Activated naive CD8-positive, alpha-beta T cell treated with anti-CD3 and anti-CD28 coated beads, Interleukin-2, amount 10 ng/mL, durations not matched to agents 7 days and 5 days (primary cell): ENCODE measurements at places on chromosomes 7 and 10. TPM values are rescaled to one million over a fixed set of nuclear protein-coding genes. Genes with fewer than 3 reads are reported as not detected.

DNA sequence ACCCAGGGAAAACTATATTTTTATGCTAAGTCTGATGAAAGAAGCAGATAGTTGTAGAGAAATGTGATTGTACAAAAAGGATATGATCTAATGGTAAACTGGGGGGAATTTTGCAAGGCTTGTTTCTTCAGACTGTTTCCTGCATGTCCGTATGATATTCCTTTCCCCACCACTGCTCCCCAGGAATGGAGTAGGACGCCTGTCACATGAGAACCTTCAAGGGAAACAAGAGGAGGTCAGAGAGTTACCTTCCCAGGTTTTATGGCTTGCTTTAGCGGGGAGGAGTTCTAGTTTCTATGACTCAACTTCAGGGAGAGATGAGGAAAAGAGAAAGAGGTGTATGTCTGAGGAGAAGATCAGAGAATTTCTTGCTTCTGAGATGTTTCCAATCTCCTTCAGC lies 16.4 kb upstream of the ITPRID1 start:
- no peak overlapping the region for H3K27ac ChIP-seq
- DNase-seq, result no peak
- H3K4me3 ChIP-seq, result no peak overlapping the region
- no peaks in the 10 kb centered on the region for H3K36me3 ChIP-seq
- no peaks in the 10 kb centered on the region for H3K27me3 ChIP-seq

GRCh38 chr7:45367026-45367425 lies 207.1 kb upstream of the ADCY1 start:
- DNase-seq, result no peak
- no peak overlapping the region for H3K27ac ChIP-seq
- no peaks in the 10 kb centered on the region for H3K36me3 ChIP-seq
- H3K4me3 ChIP-seq, result no peak overlapping the region
- H3K4me1 ChIP-seq, result no peaks in the 10 kb centered on the region

- H3K27me3 ChIP-seq, result no peaks in the 10 kb centered on the region
- H3K27ac ChIP-seq, result no peak overlapping the region
- H3K4me3 ChIP-seq, result no peak overlapping the region
- no peak for DNase-seq
- no peaks in the 10 kb centered on the region for H3K36me3 ChIP-seq
- no peaks in the 10 kb centered on the region for H3K4me1 ChIP-seq
These were observed 21.0 kb upstream of the LRRC17 start for GRCh38 chr7:102891693-102892261.

DNA sequence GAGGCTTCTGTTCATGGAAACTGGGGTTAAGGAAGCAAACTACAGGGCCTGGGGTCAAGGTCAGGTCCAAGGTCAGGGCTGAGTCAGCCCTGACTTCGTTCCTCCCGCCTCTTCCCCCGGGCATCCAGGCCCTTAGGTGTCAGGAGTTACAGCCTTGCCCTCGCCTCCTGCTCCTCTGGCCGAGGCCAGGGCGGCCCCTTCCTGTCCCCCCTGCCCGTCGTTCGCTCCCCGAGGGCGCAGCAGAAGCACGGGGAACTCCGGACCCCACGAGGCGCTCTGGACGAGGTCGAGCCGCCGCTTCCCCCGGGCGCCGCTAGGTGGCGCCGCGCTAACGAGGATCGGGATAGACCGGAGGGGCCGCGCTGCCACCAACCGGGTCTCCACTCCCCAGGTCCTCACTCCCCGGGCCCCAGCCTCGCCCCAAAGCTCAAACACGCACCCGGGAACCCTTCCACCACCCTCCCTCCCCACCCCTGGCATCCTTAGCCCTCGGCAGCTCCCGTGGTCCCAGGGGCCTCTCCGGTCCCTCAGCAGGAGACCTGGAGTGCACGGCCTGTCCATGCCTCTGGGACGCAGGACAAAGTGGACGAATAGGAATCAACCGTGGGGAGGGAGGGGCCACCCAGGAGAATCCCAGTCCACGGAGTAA lies 59.2 kb upstream of the MYL10 start:
- no peaks in the 10 kb centered on the region for H3K27me3 ChIP-seq
- no peak overlapping the region for H3K4me3 ChIP-seq
- H3K36me3 ChIP-seq, result no peaks in the 10 kb centered on the region
- H3K4me1 ChIP-seq, result peaks cover 5% of the 10 kb centered on the region
- DNase-seq, result peak; percentile 90
- no peak overlapping the region for H3K27ac ChIP-seq

- no peaks in the 10 kb centered on the region for H3K36me3 ChIP-seq
- no peaks in the 10 kb centered on the region for H3K4me1 ChIP-seq
- no peak overlapping the region for H3K27ac ChIP-seq
- H3K4me3 ChIP-seq, result no peak overlapping the region
These were observed 93.1 kb downstream of the GLI3 start for GRCh38 chr7:42143711-42144600.

- H3K27ac ChIP-seq, result no peak overlapping the region
- H3K27me3 ChIP-seq, result no peaks in the 10 kb centered on the region
- DNase-seq, result no peak
- peaks cover 3% of the 10 kb centered on the region for H3K36me3 ChIP-seq
- no peak overlapping the region for H3K4me3 ChIP-seq
These were observed 160.7 kb downstream of the MAD1L1 start for GRCh38 chr7:2072042-2072441.

DNA sequence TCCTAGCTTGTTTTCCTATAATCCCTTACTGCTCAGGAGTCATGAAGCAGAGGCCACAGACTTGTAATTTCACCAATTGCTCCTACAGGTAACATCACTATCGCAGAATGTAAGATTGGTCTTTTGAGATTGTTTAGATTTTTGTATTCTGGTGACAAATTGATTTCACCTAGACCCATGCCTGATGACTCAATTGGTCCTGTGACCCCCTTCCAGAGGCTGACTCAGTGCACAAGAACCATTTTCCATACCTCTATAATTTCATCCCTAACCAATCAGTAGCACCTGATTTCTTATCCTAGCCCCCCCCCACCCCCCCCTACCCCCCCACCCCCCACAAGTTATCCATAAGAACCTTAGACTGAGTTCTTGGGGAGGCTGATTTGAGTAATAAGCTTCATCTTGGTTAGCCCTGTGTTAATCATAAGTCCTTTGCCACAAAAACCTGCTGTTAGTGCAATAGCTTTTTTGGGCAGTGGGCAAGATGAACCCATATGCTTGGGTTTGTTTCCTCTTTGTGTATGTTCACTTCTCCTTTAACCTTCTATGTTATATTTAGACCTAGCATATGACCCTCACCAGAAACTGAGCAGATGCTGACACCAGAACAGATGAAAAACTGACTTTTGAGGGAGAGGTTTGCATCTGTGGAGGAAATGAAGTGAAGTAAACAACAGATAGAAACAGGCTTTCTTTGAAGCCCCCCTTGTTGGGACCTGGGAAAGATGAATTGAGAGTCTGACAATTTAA lies 187.1 kb downstream of the KIF20B start:
- no peaks in the 10 kb centered on the region for H3K36me3 ChIP-seq
- no peaks in the 10 kb centered on the region for H3K4me1 ChIP-seq
- H3K4me3 ChIP-seq, result no peak overlapping the region
- DNase-seq, result no peak
- H3K27ac ChIP-seq, result no peak overlapping the region

- peak overlapping the region; percentile 76 for H3K4me3 ChIP-seq
- DNase-seq, result no peak
- no peaks in the 10 kb centered on the region for H3K27me3 ChIP-seq
- peaks cover 19% of the 10 kb centered on the region for H3K36me3 ChIP-seq
- peaks cover 28% of the 10 kb centered on the region for H3K4me1 ChIP-seq
These were observed 27.0 kb downstream of the TASOR2 start for GRCh38 chr10:5711642-5712041.

DNA sequence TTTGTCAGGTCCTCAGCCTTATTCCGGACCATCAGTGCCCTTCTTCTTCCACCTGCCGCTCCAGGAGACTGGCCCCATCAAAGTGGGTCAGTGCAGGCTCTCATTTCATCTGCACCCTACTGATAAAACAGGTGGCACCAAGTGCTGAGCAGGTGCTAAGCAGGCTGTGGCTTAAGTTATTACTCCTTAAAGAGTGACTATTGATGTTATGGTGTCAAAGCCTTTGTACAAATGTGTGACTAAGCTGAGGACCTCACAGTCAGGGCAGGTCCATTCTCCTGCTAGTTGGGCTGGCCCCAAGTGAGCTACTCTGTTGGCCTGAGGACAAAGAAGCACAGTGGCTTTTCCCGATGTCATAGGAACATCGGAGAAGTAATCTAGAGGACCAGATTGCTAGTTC lies 11.2 kb upstream of the CALD1 start:
- no peaks in the 10 kb centered on the region for H3K36me3 ChIP-seq

DNA sequence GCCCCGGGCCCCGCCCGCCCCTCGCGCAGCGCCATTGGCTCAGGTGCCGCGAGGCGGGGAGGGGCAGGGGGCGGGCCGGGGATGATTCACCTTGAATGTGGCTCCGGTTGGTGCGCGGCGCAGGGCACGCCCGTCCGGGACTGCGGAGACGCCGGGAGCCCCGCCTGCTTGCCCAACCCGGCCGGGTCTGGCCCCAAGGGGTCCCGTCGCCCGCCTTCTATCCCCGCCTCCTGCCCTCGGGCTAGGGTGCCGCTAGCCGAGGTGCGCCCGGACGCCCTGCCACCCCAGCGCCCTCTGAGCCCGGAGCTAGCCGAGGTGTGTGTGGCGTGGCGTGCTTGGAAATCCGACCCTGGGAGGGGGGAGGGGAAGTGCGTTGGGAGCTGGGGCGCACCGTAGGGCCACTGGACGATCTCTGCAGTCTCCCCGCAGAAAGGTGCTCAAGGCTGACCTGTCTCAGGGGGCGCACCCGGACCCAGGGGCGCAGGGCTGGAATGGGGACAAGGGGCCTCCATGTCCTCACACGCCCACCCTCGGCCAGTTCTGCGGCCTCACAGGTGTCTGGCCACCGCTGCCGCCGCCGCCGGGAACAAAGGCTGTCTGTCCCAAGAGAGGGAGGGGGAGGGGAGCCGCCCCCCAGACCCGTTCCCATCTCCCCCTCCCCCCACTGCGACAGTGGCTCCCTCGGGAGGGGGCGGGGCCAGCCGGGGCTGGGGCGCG lies 168.9 kb downstream of the NRF1 start:
- H3K4me1 ChIP-seq, result peaks cover 29% of the 10 kb centered on the region
- peak overlapping the region; percentile 67 for H3K4me3 ChIP-seq
- peak; percentile 71 for DNase-seq
- peaks cover 72% of the 10 kb centered on the region for H3K27me3 ChIP-seq

DNA sequence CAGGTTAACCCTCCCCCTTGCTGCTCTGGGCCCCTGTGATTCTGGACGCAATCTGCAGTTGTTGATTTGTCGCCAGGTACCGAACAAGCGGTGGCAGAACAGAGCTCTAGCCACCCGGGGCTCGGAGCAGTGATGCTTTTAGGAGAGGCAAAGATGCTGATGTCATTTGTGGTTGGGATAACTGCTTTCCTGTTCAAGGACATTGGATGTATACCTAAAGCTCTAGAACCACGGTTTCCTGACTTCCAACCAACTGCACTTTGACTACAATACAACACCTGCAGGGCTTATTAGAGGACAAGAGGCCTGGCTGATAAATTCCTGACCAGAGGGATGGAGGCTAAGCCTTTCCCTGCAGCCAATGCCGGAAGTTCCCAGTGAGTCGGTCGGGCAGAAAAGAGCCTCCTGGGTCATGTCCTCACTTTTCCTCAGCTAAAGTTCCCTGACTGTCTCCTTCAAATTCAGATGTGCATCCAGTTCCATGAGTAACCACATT lies 6.5 kb upstream of the RBM20 start:
- no peak overlapping the region for H3K4me3 ChIP-seq
- H3K4me1 ChIP-seq, result peaks cover 11% of the 10 kb centered on the region
- H3K36me3 ChIP-seq, result no peaks in the 10 kb centered on the region
- no peak for DNase-seq
- peaks cover 40% of the 10 kb centered on the region for H3K27me3 ChIP-seq
- H3K27ac ChIP-seq, result no peak overlapping the region

DNA sequence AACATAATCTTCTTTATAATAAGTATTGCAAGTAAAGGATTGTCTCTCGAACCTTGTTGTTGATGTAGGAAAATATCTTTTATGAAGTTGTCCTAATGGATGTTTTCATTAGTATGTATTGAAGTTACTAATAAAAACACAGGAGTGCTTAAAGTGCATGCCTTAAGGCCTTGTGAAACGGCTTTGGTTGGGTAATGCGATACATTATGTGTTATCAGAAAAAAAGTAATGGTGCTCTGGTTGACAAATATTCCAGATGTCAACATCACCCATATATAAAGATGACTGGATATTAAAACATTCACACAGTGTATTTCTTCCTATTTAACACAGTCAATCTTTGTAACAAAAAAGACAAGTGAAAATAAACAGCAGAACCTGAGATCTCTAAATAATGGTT lies 310.7 kb downstream of the PRKG1 start:
- no peak overlapping the region for H3K27ac ChIP-seq
- no peak overlapping the region for H3K4me3 ChIP-seq
- no peaks in the 10 kb centered on the region for H3K36me3 ChIP-seq
- H3K4me1 ChIP-seq, result no peaks in the 10 kb centered on the region
- H3K27me3 ChIP-seq, result no peaks in the 10 kb centered on the region
- DNase-seq, result no peak

- peaks cover 17% of the 10 kb centered on the region for H3K27me3 ChIP-seq
- H3K4me3 ChIP-seq, result peak overlapping the region; percentile 80
- H3K36me3 ChIP-seq, result peaks cover 10% of the 10 kb centered on the region
- peaks cover 42% of the 10 kb centered on the region for H3K4me1 ChIP-seq
These were observed 250.2 kb downstream of the ELFN1 start for GRCh38 chr7:1920266-1920681.

DNA sequence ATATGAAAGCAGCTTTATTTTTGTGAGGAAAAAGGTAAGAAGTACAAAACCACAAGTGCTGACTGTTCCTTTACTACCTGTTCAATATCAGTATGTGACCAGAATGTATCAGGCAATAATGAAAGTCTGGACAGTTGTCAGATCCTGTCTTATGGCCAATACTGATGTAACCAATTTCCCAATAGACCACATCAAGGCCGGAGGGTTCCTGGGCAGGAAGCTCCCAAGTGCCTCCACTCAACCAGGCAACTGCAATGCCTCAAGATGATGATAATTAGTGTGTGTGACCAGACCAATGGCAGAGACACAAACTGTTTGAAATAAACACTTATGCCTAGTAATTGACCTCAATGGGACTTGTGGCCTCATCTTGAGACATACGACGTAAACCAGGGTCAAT lies 149.4 kb upstream of the ASAH2 start:
- no peak for DNase-seq
- H3K4me3 ChIP-seq, result no peak overlapping the region
- H3K36me3 ChIP-seq, result peaks cover 14% of the 10 kb centered on the region
- H3K4me1 ChIP-seq, result peaks cover 6% of the 10 kb centered on the region
- H3K27ac ChIP-seq, result no peak overlapping the region

GRCh38 chr10:33330543-33331378 lies 3.7 kb downstream of the NRP1 start:
- no peaks in the 10 kb centered on the region for H3K36me3 ChIP-seq
- H3K27me3 ChIP-seq, result peaks cover 47% of the 10 kb centered on the region

- H3K27ac ChIP-seq, result no peak overlapping the region
- H3K4me3 ChIP-seq, result no peak overlapping the region
- no peaks in the 10 kb centered on the region for H3K27me3 ChIP-seq
- H3K4me1 ChIP-seq, result no peaks in the 10 kb centered on the region
These were observed 49.9 kb upstream of the TMEM26 start for GRCh38 chr10:61503051-61503450.

- DNase-seq, result no peak
- H3K36me3 ChIP-seq, result no peaks in the 10 kb centered on the region
- peaks cover 13% of the 10 kb centered on the region for H3K4me1 ChIP-seq
- H3K27me3 ChIP-seq, result peaks cover 23% of the 10 kb centered on the region
These were observed 12.2 kb upstream of the DUSP5 start for GRCh38 chr10:110485541-110485940.

- DNase-seq, result no peak
- H3K4me1 ChIP-seq, result peaks cover 30% of the 10 kb centered on the region
- H3K4me3 ChIP-seq, result peak overlapping the region; percentile 94
- peak overlapping the region; percentile 97 for H3K27ac ChIP-seq
These were observed 1.2 kb downstream of the ZNF33B start for GRCh38 chr10:42637142-42637541.

ANKRD1 gene
- total RNA-seq, result not detected

FZD8 gene
- total RNA-seq, result 0.28 TPM

SEMA3A gene
- total RNA-seq, result 3.3 TPM

MOGAT3 gene
- total RNA-seq, result not detected

FXYD4 gene
- not detected for total RNA-seq

ELMO1 gene
- total RNA-seq, result 78.6 TPM

CFAP46 gene
- not detected for total RNA-seq

HOXA9 gene
- not detected for total RNA-seq
